ENCODE measurements at places on chromosomes 1 and 21.
A peak's percentile ranks its signal among the peaks of the same experiment; 100 is the strongest.

DNA sequence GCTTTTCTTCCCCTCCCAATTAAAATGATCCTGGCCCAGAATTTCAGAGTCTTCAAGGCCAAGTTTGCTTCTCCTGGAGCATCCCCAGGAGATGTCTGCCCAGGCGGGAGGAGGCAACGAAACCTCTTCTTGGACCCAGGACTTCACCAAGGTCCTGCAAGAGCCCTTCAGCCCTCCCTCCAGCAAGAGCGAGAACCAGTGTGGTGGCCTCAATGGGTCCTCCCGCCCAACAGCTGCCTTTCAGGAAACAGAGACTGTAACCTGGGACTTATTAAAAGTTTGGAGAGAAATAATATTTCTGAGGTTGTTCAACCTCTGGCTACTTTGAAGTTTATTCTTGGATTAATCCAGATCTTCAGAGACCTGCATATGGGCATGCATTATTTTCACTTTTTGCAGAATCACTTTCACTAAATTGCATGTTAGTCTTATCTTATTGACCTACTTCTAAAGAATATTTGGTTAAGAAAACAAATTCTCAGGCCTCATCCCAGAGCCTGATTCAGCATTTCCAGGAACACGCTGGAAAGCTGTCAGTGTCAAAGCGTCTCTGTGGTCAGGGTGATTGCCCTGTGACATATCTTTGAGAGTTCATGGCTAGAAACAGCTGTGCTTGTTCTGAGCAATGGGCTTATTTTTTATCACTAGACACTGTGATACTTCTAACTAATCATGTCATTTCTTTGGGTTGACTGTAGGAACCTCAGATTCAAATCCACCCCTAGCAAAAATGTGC is 66.0 kb upstream of the CLDN14 start:
- no peak for DNase-seq

GRCh38 chr1:85303440-85304162 is 27.2 kb upstream of the BCL10 start:
- no peak for DNase-seq

DNA sequence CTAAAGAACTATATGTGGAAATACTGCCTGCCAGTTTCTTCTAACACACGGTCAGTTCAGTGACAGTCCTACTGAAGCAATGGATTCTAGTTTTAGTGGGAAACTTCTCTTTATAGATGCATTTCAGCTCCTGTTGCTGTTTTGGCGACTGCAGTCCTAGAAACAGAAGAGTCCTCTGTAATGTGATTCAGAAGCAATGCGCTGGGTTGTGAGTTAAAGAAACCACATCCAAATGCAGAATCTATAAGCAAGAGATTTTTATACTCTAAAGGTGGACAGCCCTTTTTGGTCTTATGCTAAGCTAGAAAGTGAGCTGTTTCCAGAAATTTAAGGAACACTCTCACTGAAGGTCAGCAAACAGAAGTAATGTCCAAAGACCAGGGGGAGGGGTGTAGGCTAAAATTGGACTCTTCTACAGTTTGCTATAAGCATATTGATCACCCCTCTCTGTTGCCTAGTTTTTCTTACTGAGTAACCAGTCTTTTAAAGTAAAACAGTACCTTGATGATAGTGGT is 30.8 kb downstream of the DUSP10 start:
- no peak for DNase-seq

DNA sequence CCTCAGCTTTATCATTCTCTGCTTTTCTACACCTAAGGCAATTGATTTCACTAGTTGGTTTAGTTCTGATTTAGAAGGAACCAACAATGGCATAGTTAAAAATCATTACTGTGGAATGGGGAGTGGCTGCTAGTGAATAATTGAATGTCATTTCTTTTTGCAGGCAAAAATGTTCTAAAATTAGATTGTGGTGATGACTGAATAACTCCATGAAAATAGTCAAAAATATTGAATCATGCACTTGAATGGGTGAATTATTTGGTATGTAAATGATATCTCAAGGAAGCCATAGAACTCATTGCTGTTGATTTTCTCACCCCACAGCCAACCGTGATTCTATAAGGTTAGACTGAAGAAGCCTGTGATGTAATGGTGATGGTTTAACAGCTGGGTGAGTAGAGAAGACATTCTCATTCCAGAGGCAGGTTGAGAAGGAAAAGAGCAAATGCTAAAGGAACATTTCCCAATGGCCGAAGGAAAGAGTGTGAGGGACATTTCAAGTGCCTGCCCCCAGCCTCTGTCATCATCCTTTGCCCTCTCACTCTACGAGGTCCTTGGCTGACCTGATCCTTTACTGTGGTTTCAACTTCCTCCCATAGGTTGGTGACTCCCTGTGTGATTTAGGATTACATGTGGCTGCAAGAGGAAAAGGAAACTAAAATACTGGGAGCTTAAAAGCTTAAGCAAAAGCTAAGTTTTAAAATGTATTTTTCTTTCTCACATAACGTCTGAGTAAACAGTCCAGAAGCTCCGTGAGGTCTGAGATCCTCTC is 12.5 kb downstream of the OVAAL start:
- DNase-seq: no peak

DNA sequence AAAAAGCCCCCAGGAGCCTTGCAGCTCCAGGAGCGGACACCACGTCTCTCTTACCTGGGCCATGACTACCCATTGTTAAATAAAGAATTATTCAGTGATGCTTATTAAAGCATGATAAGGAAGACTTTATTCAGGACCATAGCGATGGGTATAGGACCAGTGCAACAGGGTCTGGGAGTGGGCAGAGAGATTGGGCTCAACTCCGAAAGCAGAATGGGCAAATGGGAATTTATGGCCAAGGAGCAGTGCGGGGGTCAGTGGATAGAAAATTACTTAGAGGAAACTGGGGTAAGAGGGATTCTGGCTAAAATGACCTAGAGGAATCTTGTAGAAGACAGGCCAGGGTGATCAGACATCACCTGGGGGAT is 580 bp upstream of the ATP5PO start:
- DNase-seq: peak; percentile 10

GRCh38 chr21:36320421-36321324 is 676 bp downstream of the MORC3 start:
- no peak for DNase-seq

- peak; percentile 5 for DNase-seq
These were observed 561.3 kb downstream of the NCAM2 start for GRCh38 chr21:21559285-21560045.

DNA sequence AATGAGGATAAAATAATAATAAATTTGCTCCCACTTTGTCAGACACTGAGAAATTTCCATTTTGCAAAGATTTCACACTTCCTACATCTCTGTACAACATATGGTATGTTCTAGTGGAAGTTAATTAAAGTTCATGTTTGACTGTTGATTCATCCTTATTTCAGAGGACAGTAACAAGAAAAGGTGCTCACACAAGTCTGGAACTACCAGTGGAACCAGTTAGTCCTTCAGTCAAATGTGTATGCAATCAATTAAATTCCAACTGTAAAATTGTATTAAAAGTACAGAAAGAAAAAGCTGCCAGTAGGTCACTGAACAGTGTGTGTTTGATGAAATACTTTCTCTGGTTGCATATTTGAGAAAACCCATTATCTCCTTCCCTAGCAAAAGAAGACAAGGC is 496.0 kb upstream of the PKN2 start:
- no peak for DNase-seq

DNA sequence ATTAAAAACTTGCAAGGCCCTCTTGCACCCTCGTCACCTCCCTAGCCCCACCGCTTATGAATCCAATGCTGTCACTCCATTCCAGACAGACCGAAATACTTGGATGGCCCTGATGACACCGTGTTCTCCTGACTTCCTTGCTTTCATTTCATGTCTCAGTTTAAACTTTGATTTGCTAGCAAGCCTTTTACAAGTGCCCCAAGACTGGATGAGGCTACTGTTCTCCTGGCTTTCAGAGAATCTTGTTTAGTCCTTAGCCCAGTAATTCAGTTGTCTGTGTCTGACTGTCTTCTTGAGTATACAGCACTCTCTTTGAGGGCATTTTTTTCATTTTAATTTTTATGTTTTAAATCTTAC is 824 bp upstream of the IFI44L start:
- no peak for DNase-seq

Data from K562 (cell line).